ENCODE measurements at places on chromosomes 6 and 20.

DNA sequence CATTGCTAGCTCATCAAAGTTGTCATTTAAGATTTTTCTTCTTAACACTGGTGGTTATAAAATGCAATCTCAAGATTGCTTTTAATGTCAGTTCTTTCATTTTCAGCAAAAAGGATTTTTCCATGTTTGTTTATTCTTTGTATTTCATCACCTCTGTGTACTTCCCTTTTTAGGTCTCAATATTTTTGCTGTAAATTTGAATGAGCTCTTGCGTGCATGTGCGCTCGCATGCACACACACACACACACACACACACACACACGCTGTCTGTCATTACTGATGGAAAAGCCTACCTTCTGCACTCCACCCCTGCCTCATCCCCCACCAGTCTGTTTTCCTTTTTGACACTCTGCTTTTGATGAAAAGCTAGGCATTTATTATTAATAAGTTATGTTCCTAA, 85.3 kb upstream of the FYN start:
- peak; percentile 28 for DNase-seq

- no peak for DNase-seq
Measured at GRCh38 chr6:45921691-45922281, 93.9 kb downstream of the CLIC5 start.

- no peak for DNase-seq
Measured at GRCh38 chr6:99285881-99286280, 63.6 kb downstream of the FAXC start.

- DNase-seq = no peak
Measured at GRCh38 chr6:74607934-74608333, 597.9 kb downstream of the COL12A1 start.

GRCh38 chr6:128290221-128290620, 230.2 kb downstream of the PTPRK start:
- DNase-seq = no peak

- DNase-seq = no peak
Measured at GRCh38 chr6:96624957-96625356, 62.0 kb downstream of the FHL5 start.

GRCh38 chr6:1869769-1870168, 260.1 kb downstream of the FOXC1 start:
- no peak for DNase-seq

GRCh38 chr20:40502576-40502975, 186.5 kb downstream of the MAFB start:
- no peak for DNase-seq

- DNase-seq = no peak
Measured at GRCh38 chr20:64222291-64222735, 33.2 kb upstream of the PCMTD2 start.

DNA sequence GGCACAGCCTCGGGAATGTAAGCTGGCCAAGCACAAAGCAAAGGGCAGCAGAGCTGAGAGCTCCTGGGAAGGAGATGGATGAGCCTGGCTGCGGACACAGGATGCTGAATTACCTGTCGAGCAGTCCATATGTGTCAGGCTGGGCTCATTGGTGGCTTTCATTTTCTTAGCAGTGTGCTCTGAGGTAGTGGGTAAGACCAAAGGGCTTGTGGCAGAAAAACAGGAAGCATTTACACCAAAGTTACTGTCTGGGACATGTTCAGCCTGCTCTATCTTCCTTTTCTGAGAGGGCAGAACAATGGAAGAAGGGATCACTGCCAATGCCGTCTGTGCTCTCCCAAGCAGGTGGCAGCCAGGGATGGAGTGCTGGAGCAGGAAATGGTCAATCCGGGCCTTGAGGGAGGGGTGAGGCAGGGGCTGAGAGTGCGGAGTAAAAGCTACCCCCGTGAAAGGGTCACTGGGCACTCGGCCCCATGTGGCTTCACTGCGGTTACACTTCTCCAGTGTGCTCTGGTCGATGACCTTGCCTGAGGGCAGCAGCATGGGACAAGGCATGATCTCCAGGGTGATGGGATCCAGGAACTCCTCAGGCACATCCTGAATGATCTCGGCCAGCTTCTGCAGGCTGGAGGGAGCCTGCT, 36.9 kb upstream of the AVP start:
- DNase-seq = peak; percentile 49

- DNase-seq = no peak
Measured at GRCh38 chr6:145705561-145705960, 29.8 kb downstream of the EPM2A start.

- peak; percentile 63 for DNase-seq
Measured at GRCh38 chr20:46174469-46175126, 56.5 kb downstream of the CD40 start.

DNA sequence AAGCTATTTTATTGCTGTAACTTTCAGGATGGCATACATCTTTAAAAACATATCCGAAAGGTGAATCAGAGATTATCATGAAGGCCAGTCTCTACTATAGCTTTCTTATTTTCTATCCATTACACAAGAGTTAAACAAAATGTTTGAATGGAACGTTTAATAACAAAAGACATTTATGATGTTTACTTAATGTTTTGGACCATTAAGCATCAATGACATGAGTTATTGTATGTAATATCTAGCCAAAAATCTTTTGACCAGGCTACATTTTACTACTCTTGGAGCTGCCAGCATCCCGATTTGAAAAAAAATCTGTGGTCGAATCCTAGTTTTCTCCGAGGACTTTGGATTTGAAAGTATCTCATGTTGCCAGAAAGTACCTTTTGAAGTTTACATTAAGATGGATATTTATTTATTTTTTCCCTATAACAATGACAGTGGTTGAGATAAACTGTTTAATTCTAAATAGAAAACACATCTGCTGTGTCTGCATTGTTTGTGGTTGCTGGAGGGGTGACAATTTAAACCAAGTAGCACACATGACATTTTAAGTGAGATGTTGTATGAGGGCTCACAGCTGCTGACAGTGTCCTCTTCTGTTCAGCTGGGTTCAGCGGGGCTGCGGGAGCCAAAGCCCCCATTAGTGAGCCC, 293.7 kb upstream of the TCF21 start:
- no peak for DNase-seq

GRCh38 chr20:58577871-58578598, 62.8 kb upstream of the APCDD1L start:
- no peak for DNase-seq

DNA sequence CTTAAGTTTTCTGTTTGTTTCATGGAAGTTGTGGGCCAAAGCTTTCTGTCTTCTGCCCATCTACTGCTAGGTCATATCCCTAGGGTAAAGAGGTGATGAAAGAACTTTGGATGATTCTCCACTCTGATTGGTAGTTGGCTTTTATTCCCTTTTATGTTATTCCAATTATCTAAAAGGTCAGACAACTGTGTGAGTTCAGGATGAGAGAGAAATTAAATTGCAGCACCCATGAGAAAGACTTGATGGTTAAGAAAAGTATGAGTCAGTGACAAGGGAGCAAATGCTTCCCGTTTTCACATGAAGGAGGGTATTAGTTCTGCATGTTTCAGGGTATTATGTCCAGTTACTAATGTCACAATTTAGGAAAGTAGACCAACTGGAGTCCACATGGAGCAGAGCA, 136.3 kb downstream of the CD109 start:
- no peak for DNase-seq

DNA sequence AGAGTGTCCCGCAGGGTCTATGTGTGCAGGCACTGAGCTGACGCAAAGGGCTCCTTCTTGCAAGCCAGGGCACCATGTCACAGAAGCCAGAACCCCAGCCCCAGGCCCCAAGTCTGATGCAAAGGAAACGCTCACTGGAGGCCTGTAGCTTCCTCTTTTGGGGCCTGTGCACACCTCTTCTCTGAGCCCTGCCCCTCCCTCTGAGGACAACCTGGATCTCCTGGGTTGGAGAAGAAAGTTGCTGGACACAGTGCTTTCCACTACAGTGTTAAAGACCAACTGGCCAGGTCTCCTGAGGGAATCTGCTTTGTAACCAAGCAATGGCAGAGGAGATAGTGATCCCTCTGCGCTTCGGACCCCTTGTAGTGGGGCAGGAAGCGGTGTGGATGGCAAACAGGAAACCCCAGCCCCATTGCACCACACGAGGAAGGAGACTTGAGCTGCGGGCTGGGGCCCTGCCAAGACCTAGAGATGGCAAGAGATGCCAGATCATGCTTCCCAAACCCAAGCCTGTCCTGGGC, 90.0 kb downstream of the PRND start:
- peak; percentile 75 for DNase-seq

DNA sequence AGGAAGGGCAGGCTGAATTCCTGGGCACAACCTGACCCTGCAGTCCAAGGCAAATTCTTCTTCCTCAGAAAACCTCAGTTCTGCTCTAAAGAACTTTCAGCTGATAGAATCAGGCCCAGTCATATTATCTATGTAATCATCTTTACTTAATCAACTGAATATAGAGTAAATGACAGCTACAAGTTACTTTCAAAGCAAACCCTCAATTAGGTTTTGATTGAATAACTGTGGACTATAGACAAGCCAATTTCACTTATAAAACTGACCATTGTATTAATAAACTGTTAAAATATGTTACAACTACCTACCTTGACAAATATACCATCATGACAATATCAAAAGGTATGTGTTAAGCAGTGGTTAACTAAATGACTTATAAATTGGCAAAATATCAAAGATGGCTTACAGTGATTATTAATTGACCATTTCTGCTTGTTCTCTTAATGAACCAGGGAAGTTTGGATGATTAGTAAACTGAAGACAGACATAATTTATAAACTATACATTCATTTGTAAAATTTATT, 46.1 kb upstream of the ADGRF5 start:
- no peak for DNase-seq

DNA sequence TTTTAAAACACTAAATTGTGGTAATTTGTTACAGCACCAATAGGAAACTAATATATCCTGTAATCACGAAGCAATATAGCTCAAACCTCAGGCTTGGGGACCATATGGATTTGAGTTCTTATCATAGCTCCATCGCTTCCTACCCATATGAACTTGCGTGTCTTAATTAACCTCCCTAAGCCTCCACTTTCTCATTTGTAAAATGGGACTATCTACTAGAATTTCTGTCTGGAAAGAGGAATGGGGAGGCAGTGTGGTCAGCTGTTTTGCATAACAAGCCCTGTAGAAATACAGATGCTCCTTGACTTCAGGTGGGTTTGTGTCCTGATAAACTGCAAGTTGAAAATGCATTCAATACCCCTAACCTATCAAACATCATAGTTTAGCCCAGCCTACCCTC, 17.1 kb downstream of the HLA-DOB start:
- DNase-seq = no peak

DNA sequence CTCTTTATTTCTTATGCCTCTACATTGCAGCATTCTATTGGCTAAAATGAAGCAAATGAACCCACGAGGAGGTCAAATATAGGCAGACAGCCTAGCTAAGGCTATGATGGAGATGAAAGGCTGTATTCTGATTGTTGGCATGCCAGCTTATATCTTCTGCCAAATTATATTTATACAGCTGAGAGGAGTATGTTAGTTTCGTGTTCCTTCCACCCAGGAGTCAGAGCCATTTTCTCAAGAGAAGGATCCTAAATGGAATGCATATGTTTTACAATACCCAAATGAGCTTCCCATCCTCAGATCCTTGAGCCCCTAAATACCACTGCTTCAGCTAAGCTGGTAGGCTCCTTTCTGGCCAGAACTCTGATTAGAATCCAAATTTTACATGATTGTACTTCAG, 178.4 kb upstream of the HDDC2 start:
- DNase-seq = no peak

DNA sequence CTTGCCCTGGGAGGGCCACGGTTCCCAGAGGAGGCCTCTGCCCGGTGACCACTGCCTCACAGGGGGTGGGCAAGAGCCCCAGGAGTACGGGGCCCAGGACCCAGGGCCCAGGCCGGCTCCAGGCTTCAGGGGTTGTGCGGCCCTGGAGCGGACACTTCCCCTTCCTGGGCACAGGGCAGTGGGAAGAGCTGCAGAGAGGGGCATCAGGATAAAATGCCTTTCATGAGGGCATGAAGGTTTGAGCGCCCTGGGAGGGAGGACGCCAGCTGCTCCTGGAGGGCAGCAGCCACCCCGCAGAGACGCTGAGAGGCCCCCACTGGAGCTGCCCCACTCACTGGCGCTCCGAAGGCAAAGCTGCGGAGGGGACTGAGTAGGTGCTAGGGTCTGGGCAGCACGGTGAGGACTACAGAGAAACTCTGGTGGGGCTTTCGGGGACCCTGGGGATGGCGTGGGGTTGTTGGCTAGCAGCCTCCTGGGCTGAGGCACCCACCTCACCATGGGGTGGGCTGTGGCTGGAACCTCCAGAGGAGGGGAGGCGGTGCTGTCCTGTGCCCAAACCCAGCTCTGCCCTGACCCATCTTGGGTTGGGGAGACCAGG, 10.4 kb downstream of the LAMA5 start:
- no peak for DNase-seq

GRCh38 chr6:84657486-84657885, 106.9 kb downstream of the TBX18 start:
- DNase-seq = no peak

- no peak for DNase-seq
Measured at GRCh38 chr6:20879121-20879520, 344.9 kb downstream of the CDKAL1 start.

DNA sequence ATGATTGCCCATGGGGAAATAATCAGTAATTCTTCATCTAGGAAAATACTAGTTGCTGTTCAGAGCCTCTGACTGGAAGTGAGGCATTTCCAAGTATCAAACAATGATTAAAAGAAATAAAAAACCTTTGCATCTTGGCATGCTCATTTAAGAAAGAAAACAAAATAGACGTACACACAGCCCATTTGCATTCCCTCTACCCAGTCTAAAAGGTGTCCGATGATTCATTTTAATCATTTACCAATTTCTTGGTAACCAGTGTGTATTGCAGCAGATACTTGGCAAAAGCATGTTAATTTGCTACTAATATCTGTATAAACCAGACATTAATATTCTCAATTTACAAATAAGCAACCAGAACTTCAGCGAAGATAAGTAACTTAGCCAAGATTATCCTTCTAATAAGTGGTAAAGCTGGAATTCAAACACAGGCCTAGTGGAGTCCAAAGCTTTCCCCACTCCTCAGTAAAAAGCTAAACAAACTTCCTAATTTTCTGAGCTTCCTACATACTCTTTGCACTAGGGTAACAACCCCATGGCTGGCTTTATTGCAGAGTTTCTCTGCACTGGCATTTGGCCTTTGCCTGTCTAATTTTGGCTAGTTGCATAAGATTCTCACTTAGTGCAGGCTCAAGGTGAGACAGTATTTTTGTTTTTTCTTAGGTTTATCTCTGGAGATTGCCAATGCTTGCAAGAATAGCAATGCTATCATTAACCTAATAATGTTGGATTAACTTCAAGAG, 338.1 kb downstream of the PRKN start:
- DNase-seq = no peak

All from CD4-positive, alpha-beta T cell treated with Interleukin-1 beta for 1 hour (primary cell).